ENCODE measurements at places on chromosomes 12 and 14.

GRCh38 chr14:55327179-55327578, 56.0 kb downstream of the FBXO34 start:
- no peak for DNase-seq

DNA sequence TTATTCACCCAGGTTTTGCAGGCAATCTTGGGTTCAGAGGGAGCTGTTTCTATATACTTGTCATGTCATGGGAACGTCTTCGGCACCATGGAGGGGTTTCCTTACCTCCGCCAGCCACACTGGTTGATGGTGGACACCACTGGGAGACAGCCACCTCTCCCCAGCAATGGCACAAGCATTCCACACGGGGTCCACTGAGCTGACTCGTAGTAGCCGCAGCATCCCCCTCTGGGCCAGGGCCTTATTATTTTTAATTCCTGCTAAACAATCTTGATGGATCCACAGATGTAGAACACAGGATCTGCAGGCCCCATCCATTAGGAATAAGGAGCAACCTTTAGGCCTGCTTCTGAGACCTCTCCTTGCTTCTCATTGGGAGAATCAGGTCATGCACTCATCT, 132.9 kb downstream of the DICER1 start:
- no peak for DNase-seq

DNA sequence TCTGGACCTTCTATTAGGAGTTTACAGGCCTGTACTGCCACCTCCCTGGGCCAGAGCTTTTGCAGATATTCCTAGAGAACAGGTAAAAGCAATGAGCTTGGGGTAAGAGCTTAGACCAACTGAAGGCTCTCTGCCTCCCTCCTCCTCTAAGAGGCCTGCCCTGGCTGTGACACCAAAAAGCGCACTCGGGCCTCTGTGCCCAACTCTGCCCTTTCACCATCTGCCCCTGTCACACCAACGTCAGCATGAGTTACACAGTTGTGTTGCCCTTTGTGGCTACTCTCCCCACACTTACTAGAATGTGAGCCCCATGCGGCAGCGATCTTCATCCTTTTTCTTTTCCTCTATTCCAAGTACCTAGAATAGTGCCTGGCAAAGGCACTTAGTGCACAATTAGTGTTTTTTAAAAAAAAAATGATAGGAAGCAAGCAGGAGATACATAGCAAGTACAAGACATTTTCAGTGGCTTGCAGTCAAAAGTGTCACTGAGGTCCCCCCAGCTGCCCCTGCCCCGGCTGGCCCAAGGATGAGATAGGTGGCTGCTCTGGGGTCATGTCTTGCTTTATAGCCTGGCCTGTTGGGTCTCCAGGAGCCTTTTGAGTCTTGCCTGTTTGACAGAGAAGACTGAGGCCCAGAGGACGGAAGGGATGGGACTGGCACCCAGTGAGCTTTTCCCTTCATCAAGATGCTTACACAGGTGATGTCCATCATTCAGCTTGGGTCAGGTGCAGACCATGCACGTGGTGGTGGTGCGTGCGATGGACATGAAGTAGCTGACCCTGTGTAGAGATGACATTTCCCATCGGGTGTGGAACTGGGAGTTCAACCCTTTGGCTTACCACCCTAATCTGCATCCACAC, 12.5 kb downstream of the CKB start:
- no peak for DNase-seq

GRCh38 chr14:100348784-100349685, 25.9 kb downstream of the SLC25A47 start:
- DNase-seq: no peak

GRCh38 chr14:31934767-31935266, 142.3 kb upstream of the ARHGAP5 start:
- DNase-seq: peak; percentile 54

GRCh38 chr14:36215217-36215598, 38.7 kb upstream of the PTCSC3 start:
- DNase-seq: no peak

DNA sequence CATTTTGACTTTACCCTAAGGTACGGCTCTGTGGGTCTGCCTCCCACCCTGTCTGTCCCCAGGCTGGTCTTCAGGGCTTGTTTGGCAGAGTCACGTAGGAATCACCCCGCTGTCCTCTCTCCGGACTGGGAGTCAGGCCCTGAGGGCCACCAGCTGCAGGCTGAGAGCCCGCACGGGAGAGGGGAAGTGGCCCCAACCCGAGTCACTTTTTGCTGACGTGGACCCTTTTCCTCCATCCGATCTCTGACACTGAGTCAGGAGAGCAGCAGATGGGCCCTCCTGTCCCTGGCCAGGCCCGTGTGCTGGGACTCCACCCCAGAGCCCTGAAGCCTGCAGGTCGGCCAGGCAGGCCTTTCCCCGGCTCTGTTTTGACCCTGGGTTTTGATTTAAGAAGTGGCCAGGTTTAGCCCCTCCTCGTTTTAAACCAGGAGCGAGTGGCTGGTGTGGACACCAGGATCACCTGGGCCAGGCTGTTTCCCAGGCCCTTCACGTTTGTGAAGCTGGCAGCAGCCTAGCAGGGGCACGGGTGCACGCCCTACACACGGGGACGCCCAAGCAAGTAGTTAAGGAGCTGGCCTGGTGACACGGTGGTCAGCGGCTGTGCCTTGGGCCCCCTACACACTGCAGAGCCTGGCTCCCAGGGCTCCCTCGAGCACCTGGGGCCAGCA, 12.5 kb upstream of the TEX22 start:
- no peak for DNase-seq

DNA sequence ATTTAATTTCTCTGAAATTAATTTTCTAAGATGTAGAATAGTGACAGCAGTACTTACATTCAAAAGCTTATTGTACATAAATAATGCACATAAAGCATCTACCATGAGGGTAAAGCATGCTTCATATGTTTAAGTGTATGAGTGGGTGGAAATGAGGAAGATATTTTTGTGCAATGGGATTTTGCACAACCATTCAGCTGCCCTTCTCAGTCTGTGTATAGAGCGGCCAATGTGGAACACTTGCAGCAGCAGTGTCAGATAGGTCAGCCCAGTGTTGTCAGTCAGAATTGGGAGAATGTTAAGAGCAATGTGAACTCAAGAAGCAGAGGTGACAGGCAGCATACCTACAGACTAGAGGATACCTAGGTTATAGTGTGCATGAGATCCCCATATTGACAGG, 72.5 kb upstream of the ATP2B1 start:
- DNase-seq: no peak

DNA sequence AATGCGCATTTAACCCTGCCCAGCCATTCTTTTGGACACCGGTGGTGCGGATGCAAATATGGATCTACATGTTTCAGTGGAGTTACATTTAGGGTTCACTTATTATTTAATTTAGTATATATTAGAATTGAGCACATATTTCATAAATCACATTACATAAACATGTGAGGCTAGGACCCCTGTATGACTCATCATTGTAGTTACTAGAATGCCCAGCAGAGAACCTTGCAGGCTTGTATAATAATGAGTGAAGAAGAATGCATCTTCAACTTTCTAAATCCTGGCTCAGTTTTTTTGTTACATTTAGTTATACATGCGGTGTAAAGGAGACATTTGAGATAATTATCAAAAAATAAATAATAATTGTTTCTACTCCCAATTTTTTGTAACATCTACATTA, 369.0 kb downstream of the ATP23 start:
- DNase-seq: no peak

GRCh38 chr12:45637706-45638105, 91.8 kb upstream of the ARID2 start:
- DNase-seq: no peak

DNA sequence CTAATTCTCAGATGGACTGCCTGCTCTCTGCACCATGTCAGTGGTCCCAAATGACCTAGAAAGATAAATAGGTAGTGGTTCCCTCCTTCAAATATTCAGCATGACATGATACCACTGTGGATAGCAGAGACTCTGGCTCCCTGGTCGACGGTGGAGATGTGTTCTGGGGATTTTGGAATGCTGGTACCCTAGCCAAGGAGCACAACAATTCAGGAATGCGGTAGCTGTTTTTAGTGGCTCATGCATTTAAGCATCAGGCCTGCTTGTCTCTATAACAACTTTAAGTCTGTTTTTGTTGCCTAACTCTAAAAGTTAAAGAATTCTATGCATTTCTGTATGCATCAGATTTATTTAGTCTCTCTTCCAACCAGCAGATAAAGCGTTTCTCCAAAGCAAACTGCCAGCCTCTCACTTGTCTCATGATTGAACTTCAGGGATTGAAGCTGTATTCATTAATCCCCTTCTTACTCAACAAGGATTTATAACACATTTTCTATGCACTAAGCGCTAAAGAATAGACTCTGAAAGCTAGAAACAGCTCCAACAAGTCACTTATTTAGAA, 164.9 kb upstream of the BMP4 start:
- DNase-seq: no peak

DNA sequence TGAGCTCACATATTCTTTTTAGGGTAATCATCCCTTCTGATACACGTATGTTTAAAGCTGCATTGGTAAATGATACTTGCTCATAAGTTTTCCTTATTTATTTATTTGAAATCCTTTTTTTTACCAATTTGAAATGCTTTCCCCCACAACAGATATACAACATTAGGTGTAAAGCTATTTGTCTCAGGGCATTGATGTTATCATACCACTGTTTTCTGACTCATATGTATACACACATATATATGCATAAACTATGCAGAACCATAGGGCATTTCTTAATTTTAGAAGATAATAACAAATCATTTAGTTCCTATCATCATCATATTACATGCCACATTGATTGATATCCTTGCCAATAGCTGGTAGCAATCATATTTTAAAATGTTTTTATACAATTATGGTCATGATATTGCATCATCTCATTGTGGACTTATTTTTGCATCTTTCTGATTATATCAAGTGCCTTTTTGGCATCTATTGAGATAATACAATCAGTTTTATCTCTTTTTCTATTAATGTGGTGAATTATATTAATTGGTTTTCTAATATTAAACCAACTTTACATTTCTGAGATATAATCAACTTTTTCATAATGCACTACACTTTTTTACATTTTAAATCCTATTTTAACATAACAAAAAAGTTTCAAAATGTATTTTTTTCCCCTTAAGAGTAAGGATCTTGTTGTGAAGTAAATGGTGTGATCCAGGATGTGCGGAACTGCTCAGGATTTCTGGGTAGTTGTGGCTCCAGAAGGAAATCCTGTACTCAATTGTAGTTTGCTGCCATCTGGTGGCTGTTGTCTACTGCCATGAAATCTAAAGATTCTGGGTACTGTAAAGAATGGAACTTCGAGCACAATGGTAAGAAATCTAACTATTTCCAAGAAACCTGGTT, 16.7 kb downstream of the OR9K2 start:
- DNase-seq: peak; percentile 50

DNA sequence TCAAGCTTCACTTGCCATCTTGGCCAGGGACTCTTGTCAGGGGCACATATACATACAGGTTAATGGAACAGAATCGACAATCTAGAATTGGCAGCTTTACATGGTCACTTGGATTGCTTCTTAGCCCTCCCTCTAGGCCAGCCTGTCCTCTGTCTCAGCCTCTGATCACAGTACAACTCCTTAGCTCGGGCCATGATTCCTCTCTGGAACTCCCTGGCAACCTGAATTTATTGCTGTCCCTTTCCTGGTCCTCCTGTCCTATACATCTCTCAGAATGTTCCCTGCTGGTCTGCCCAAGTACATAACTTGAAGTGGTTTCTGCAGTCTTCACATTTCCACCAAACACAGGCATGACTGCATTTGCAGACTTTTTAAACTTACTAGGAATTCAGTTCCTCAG, 79.9 kb upstream of the CCDC175 start:
- DNase-seq: no peak

GRCh38 chr12:46198913-46199312, 69.9 kb downstream of the SLC38A1 start:
- DNase-seq: no peak

- no peak for DNase-seq
These were observed 203.0 kb upstream of the MYL2 start for GRCh38 chr12:111123390-111123789.

DNA sequence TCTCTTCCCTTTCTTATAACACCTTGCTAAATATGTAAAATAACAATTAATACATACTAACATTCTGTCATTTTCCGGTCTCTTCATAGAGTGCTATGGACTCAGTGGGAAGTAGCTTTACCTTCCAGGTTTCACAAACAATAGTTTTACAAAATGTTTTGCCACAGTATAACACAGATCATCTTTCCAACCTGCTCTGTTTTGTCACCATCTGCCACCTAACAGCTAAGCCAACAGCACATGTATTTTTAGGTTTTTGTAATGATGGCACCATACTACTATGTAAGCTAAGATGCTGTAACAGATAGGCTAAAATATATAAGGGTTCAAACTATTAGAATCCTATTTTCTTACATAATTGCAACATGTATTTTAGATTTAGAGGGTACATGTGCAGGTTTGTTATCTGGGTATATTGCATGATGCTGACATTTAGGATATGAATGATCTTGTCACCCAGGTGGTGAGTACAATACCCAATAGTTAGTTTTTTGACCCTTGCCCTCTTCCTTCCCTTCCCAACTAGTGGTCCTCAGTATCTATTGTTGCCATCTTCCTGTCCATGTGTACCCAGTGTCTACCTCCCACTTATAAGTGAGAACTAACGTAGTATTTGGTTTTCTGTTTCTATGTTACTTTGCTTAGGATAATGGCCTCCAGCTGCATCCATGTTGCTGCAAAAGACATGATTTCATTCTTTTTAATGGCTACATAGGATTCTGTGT, 8.7 kb downstream of the RHOJ start:
- no peak for DNase-seq

DNA sequence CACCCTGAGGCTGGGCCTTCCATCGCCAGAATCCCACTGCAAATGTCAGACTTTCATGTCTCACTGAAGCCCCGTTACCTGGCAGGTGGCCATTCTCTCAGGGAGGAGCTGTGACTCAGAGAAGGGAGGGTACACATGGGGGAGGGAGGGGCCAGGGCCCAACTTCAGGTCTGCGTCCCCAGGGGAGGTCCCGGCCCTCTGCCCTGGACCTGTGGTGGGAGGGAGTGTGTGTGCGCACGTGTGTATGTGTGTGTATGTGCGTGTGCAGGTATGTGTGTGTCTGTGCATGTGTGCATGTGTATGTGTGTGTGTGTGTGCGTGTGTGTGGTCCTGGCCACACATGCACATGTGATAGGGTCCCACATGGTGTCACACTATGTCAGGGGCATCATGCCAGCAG, 50.9 kb downstream of the MVK start:
- DNase-seq: no peak

GRCh38 chr14:33357225-33358010, 418.7 kb downstream of the NPAS3 start:
- no peak for DNase-seq

GRCh38 chr14:82414853-82415539, 881.3 kb upstream of the SEL1L start:
- no peak for DNase-seq

GRCh38 chr12:121776190-121777098, 17.0 kb downstream of the RHOF start:
- DNase-seq: no peak

- DNase-seq: no peak
These were observed 67.0 kb downstream of the PRKCH start for GRCh38 chr14:61388173-61388975.

- no peak for DNase-seq
These were observed 100.0 kb downstream of the PRKCH start for GRCh38 chr14:61421212-61421923.

Measured in iPS DF 19.7 (cell line).